NCI-H2107 (cell line): ENCODE measurements at places on chromosomes 2 and 18.

- no peak for DNase-seq
Observed at GRCh38 chr2:21234001-21234400, 110.2 kb downstream of the TDRD15 start.

- DNase-seq = peak; percentile 14
Observed at GRCh38 chr2:55616551-55617174, 759 bp downstream of the PPP4R3B start.

GRCh38 chr18:332721-333510 is 65.1 kb upstream of the THOC1 start:
- DNase-seq = no peak

DNA sequence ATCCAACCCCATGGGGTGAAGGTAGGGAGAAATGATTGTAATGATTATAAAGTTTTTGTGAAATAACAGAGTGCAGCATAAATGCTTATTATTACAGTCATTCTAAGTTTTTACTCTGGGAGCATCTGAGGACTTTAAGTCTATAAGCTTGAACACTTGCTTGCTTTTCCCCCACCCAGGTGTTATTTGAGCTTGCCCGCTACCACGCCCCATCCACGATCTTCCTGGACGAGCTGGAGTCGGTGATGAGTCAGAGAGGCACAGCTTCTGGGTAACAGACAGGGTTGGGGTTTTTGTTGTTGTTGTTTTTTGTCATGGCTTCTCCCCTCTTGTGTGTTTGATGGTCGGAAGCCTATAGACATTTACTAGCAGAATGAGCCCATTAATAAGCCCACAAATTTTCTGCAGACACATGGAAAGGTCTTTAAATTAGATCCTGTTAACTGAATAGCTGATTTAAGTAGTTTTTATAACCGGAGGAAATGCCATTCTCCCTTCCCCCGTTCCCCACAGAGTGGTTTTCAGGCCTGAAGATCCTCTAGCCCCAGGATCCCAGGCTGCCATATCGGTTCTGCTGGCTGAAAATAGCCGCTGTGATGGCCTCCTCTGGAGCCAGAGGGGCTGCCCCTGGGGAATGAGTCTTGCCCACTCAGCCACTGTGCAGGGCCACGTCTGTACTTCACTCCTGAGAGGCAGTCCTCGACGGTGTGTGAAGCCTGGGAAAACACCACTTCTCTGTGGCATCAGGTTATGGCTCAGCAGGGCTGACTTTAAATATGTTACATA is 39.9 kb upstream of the ELOA2 start:
- DNase-seq = no peak

- no peak for DNase-seq
Observed at GRCh38 chr2:8882094-8882493, 44.7 kb upstream of the KIDINS220 start.
